Memory B cell (primary cell): ENCODE measurements at places on chromosomes 11 and 22.

GRCh38 chr22:23110922-23111527 is 30.8 kb downstream of the RSPH14 start:
- DNase-seq = no peak

- DNase-seq = no peak
Observed at GRCh38 chr11:112453601-112454577, 193.2 kb upstream of the PLET1 start.

GRCh38 chr11:83033972-83034672 is 37.6 kb downstream of the RAB30 start:
- no peak for DNase-seq

GRCh38 chr11:8973121-8973520 is 8.9 kb upstream of the TMEM9B start:
- DNase-seq = no peak
